ENCODE measurements at places on chromosomes 6 and 20.

GRCh38 chr6:43993881-43994523 lies 133.2 kb downstream of the MRPL14 start:
- DNase-seq = no peak

DNA sequence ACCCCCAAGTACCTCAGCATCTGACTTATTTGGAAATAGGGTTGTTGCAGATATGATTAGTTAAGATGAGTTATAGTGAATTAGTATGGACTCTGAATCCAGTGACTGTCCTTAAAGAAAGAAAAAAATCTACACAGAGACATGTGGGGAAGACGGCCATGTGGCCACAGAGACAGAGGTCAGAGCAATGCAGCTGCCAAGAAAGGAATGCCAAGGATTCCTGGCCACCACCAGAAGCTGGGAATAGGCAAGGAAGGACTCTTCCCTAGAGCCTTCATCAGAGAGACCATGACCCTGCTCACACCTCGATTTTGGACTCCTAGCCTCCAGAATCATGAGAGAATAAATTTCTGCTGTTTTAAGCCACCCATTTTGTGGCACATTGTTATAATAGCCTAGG lies 81.8 kb downstream of the FYN start:
- no peak for DNase-seq

GRCh38 chr6:5333658-5334057 lies 72.3 kb downstream of the FARS2 start:
- no peak for DNase-seq

DNA sequence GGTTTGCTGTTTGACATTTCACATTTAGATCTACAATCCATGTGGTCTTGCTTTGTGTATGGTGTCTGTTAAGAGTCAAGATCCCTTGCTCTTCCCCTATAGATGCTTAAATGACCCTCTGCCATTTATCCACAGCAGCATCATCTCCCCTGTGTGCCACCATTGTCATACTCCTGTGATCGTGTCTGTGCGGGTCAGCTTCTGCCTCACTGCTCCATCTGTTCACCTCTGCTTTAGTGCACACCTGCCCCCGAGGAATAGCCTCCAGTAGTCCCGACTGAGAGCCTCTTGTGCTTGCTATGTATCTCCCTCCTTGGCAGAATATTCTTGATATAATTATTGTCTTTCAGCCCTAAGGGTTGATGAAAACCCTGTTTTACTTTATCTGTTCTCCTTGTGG lies 551.2 kb downstream of the CDH26 start:
- DNase-seq = no peak

DNA sequence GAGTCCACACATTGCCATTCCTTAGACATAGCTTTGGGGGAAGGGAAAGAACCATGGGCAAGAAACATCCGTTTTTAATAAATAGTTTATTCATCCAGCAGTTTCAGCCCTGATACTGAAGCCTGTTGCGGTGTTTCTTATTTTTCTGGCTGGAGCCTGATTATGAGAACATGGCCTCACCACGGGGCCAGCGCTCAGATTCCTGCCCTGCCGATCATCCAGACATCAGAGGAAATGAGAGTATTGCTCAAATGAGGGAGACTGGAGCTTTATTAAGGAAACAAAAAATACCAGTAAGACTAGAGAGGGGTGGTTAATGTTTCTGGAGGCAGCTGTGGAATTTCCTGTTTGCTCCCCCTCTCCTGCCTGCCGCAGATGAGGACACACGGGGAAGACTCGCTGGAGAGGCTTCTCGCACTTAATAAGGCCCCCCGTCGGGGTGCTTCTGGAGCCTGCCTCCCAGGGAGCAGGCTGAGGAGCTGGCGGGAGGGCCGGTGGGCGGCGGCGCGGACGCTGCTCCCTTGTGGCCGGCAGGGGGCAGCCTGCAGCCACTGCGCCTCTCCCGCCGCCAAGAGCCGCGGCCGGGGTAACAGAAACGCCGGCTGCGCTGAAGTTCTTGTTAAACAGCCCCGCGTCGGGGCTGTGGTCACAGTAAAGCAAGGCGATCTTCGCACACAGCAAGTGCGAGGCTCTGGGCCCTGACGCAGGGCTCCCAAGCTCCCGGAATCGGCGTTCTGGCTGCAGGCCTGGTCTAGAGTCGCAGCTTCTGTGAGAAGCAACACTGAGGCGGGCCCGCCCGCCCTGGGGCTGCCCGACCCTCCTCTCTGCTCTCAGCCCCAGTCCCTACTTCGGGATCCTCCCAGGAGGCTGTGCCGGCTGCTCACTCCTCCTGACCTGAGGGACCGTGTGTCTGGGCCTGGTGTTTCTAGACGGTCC lies 17.5 kb downstream of the LEMD2 start:
- DNase-seq = peak; percentile 68

DNA sequence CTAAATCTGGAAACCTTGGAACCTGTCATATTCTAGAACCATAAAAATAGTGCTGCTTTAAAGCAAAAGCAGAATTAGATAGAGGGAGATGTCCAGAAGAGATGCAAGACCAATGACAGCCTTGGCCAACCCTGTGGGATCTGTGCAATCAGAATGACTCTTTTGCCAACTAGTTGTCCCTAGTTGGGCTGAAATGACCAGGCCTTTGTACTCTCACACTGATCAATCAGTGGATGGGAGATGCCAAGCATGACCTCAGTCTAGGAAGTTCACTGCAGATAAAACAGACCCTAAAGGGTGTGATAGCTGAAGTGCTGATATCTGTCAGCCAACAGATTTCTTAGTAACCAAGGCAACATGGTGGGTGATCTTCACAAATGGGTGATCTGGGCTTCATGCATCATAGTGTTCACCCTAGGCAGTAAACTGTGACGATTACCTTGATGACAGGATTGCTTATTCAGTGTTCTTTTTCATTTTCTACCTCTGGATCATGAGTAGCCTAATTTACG lies 52.1 kb downstream of the BCKDHB start:
- DNase-seq = no peak

DNA sequence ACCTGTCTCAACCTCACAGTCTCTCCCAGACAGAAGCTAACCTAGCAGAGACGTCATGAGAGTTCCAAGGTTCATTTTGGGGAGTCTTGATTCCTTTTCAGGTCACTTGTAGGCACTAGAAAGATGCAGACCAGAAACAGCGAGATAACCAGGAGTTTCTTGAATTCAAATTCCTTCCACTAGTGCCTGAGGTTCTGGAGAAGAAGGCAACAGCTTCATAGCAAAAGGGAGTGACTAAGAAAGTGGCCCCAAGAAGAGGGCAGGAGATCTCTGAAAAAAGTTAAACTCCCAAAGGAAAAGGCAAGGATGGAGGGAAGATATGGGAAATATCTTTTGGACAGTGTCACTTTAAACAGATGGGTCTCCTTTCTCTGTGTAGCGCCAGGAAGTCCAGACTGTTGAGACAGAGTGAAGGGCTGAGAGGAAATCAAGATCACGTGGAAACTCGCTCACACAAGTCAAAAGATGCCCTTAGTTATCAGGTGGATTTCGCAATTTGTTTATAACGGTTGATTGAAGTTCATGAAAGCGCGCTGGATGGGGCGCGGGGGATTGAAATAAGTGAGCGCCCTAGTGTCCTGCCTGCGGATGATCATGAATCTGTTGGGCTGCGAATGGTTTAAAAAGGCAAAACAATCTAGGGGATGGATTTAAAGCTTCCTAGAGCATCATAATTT lies 4.8 kb upstream of the PRSS16 start:
- no peak for DNase-seq

DNA sequence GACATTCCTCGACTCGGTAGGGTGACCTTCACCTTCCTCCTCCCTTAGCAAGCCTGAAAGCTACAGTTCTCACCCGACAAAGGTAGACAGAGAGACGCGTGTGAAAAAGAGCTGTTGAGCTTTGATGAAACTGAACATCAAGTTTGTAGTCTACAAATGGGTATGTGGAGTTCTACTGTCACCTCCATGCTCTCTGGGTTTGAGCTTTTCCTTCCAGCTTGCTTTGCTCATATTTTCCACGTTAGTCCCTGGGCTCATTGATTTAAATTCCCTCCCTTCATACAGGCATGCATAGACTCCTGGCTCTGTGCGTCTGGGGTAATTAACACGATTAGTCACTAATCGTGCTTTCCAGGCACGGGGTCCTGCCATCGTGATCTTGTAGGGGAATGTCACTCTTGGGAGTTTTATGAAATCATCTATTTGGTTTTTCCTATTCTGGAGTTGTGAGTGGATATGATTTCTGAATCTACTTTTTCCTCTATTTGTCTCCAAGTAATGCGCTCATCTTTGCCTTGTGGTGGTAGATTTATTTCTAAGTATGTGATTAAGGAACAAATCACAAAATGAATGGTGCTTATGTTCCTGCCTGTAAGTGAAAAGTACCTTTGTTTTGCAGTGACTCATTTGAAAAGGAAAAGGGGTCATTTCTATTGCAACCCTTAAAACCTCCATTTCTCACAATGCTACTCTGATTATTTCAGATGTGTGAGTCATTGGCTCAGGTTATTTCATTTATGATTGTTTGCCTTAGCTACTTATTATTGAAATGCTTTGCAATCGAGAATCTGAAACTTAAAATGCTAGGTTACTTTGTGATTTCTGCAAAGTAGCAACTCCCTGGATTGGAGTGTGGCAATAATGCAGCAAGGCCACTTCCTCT lies 154.6 kb downstream of the ZDHHC14 start:
- no peak for DNase-seq

GRCh38 chr6:106546261-106546690 lies 83.0 kb downstream of the RTN4IP1 start:
- DNase-seq = no peak

DNA sequence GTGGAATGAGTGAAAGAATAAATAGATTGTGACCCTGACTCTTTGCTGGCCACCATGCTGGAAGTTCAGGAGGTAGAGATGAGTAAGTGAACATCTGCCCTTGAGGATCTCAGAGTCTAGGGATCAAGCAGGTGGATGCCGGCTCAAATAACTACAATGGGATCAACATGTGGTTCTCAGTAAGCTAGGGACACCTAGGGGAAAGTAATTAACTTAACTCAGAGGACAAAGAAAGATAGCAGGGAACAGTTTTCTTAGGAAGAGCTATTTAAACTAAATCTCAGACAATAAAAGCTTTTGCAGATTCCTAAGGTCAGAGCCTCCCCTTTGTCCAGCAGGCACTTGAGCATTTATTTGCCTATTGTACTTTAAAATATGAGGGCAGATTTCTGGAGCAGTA lies 29.1 kb downstream of the SLC13A3 start:
- no peak for DNase-seq

GRCh38 chr6:13338038-13338437 lies 9.7 kb upstream of the TBC1D7 start:
- no peak for DNase-seq

- DNase-seq = no peak
These were observed 66.7 kb upstream of the TSHZ2 start for GRCh38 chr20:52905241-52905994.

DNA sequence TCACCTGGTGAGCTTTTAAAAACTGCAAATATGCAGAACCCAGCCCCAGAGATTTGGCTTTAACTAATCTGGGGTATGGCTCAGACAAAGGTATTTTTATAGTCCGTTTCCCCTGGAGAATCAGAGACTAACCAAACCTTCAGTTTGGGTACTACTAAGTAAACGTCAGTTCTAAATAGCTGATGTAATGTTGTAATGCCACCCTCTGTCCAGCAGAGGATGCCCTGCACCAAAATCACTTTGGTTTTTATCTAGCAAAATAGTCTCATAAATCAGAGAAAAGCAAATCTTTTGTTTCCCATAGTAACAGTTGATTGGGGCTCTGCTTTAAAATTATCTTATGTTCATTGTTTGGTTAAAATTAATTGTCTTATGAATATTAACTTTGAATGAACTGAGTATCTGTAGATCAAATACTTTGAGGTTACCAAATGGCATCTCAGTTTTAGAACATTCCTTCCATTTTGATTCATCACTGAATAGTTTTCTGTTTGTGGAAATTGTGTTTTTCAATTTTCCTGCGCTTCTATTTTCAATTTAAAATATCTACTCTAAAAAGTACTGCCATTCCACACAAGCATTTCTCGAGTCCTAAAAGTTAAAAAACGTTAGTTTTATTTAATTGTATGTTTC lies 278.3 kb upstream of the PLCB4 start:
- DNase-seq = no peak
